ENCODE measurements at places on chromosomes 4 and X. TPM values are rescaled to one million over a fixed set of nuclear protein-coding genes. Genes with fewer than 3 reads are reported as not detected.

DNA sequence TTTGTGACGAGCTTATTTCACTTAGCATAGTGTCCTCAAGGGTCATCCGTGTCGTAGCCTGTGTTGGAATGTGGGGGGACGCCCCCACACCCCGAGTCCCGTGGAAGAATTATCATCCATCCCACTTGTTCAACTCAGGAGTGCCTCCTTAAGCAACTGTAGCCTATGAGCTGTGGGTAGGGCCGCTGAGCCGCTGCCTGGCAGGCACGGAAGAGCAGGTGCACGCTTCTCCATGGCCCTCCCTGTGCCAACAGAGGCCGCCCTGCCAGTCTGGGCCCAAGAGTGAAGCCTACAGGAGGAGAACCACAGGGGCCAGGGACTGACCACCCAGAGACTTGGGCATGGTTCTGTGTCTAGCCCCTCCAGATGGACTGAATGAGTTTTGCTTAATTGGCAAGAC is 2.3 kb upstream of the RGS12 start:
- H3K27me3 ChIP-seq: peaks cover 24% of the 10 kb centered on the region
- DNase-seq: peak; percentile 67
- no peak overlapping the region for H3K27ac ChIP-seq
- no peak overlapping the region for H3K4me3 ChIP-seq

GRCh38 chrX:119728487-119728886 is 29.9 kb upstream of the SOWAHD start:
- no peak overlapping the region for H3K4me3 ChIP-seq
- no peak overlapping the region for H3K27ac ChIP-seq
- no peaks in the 10 kb centered on the region for H3K4me1 ChIP-seq
- H3K36me3 ChIP-seq: no peaks in the 10 kb centered on the region
- DNase-seq: no peak
- H3K27me3 ChIP-seq: no peaks in the 10 kb centered on the region

- no peak overlapping the region for H3K4me3 ChIP-seq
- DNase-seq: no peak
- no peaks in the 10 kb centered on the region for H3K4me1 ChIP-seq
- H3K36me3 ChIP-seq: no peaks in the 10 kb centered on the region
- no peak overlapping the region for H3K27ac ChIP-seq
Observed at GRCh38 chrX:125131164-125131563, 188.5 kb upstream of the TEX13C start.

C4orf36 gene
- not detected for total RNA-seq

All from suprapubic skin (tissue), 4 donors.